ENCODE measurements at places on chromosomes 11 and 22. TPM values are rescaled to one million over a fixed set of nuclear protein-coding genes. Genes with fewer than 3 reads are reported as not detected.

IFITM10 gene
- 159 TPM for total RNA-seq

SLC25A18 gene
- not detected for total RNA-seq

PSMD13 gene
- total RNA-seq = 103 TPM

BIK gene
- total RNA-seq = not detected

IFITM1 gene
- 1.6 TPM for total RNA-seq

PGA4 gene
- total RNA-seq = not detected

TRIM6 gene
- total RNA-seq = 2.1 TPM

ARHGAP8 gene
- 0.51 TPM for total RNA-seq

SAA2 gene
- total RNA-seq = not detected

C11orf21 gene
- not detected for total RNA-seq

DNA sequence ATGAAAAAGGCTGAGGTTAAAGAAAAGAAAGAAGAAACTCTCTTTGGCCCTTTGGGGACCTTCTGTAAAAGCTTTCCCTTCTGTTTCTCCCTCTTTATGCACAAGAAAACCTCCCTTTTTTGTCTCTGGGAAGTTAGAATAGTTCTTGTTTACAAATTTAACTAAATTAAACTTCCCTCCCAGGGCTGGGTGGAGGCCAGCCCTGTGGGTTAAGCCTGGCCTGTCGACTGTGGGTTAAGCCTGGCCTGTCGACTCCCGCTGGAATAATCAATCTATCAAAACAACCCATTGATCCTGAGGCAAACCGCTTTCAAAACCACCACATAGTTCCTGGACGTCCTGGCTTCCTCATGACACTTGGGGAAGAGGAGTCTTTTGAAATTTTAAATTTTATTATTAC, 1.2 kb upstream of the DRG1 start:
- H3K27me3 ChIP-seq = no peaks in the 10 kb centered on the region
- H3K4me3 ChIP-seq = no peak overlapping the region
- H3K27ac ChIP-seq = no peak overlapping the region
- peaks cover 8% of the 10 kb centered on the region for H3K36me3 ChIP-seq
- peaks cover 20% of the 10 kb centered on the region for H3K4me1 ChIP-seq

DNA sequence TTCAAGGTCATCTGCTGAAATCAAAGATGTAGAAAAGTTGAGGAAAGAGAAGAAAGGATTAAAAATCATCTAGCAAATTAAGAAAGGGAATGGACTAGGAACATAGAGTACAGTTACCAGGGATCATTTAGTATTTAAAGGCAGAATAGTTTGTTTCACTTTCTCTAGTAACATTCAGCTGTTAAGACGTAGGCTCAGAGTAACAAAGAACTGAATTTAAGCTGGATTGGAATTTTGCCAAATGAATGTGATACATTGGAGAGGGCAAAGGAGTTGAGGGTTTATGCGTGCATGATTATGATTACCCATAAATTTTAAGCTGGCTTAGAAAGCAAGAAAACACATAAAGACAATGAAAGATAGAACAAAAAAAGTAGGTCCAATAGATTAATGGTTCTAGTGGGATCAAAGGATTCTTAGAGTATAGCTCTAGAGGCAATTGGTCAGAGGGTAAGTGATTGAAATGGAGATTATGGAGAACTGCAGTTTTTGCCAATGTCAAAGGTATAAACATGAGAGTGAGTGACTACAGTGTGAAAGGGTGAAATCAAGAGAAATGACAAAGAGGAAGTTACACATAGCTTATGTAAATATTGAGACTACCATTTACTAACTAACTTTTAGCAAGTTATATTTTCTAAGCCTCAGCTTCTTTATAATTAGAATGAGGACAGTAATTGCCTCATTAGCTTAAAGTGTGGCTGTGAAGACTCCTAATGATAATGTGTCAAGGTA, 190.0 kb downstream of the GRIA4 start:
- DNase-seq = no peak
- no peak overlapping the region for H3K4me3 ChIP-seq
- no peaks in the 10 kb centered on the region for H3K27me3 ChIP-seq
- no peaks in the 10 kb centered on the region for H3K36me3 ChIP-seq
- H3K27ac ChIP-seq = no peak overlapping the region

GRCh38 chr11:131864228-131864627, 493.8 kb downstream of the NTM start:
- H3K27ac ChIP-seq = no peak overlapping the region
- H3K4me3 ChIP-seq = no peak overlapping the region
- no peak for DNase-seq
- no peaks in the 10 kb centered on the region for H3K36me3 ChIP-seq
- H3K4me1 ChIP-seq = peaks cover 16% of the 10 kb centered on the region

DNA sequence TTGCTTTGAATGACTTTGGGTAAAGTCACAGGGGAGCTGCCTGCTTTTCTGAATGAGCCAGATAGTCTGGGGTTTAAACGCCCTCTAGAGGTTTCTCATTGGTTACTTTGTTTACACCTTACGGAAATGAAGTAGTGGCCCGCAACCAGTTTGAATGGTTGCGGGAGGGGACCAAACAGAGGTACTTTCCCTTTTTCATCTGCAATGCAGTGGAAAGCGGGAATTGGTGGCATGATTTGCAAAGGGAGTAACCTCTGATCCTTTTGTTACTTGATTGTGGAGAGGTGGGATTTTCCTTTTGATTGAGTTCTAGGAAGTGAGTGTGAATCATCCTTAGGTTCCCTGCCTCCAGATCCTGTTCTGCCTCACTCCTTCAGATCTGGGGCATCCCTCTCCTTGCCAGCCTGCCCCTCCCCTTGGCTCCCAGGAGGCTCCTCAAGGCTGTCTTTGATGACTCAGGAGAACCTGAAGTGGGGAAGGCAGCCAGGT, 15.9 kb upstream of the GLYATL1 start:
- H3K27ac ChIP-seq = no peak overlapping the region
- H3K36me3 ChIP-seq = no peaks in the 10 kb centered on the region
- H3K4me1 ChIP-seq = peaks cover 7% of the 10 kb centered on the region
- DNase-seq = no peak
- H3K4me3 ChIP-seq = no peak overlapping the region

DNA sequence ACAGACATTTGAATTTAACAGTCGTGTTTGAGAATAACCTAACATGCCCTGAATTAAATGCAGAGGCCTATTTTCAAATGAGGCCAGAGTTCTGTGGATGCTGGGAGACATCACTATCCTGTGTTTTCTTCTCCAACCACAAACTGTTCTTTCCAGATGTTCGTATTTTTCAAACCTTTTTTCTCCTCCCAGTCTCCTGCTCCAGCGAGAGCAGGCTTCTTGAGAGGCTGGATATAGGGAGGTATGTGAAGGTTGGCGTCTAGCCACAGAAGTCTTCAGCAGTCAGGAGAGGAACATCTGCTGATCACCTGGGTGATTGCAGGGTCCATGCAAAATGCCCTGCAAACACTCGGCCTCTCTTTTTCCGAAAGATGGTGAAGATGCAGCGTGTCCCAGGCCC, 126.3 kb downstream of the C11orf91 start:
- no peaks in the 10 kb centered on the region for H3K4me1 ChIP-seq
- H3K4me3 ChIP-seq = no peak overlapping the region
- H3K27ac ChIP-seq = no peak overlapping the region

DNA sequence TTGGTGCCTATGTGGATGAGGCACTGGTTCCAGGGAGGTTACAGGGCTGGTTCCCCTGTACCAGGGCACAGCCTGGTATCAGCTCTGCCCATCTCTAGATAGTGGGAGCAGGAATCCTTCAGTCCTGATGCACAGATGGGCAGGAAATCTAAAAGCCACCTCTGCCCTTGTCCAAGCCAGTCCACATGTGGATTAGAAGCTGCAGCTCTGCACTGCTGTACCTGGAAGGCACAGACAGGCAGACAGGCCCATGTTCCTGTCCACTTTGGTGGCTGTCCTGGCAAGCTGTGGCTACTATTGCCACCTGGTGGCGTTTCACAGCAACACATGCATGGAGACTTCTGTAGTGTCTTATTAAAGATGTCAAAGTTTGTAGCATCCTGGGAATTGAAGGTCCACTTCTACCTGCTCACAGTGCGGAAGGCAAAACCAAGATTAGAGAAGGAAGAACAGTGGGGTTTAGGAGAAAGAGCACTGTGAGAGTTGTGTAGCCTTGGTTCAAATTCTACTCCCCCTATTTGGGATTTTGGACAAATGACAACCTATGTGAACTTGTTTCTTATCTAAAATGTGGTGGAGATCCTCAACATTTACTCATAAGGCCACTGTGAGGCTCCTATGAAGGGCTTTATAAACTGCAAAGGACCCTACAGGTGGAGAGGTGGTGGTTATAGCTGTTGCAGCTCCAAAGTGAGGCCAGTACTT, 30.1 kb downstream of the NAV2 start:
- peaks cover 8% of the 10 kb centered on the region for H3K36me3 ChIP-seq
- H3K4me3 ChIP-seq = no peak overlapping the region
- peaks cover 10% of the 10 kb centered on the region for H3K4me1 ChIP-seq
- H3K27ac ChIP-seq = no peak overlapping the region
- no peak for DNase-seq
- H3K27me3 ChIP-seq = no peaks in the 10 kb centered on the region

DNA sequence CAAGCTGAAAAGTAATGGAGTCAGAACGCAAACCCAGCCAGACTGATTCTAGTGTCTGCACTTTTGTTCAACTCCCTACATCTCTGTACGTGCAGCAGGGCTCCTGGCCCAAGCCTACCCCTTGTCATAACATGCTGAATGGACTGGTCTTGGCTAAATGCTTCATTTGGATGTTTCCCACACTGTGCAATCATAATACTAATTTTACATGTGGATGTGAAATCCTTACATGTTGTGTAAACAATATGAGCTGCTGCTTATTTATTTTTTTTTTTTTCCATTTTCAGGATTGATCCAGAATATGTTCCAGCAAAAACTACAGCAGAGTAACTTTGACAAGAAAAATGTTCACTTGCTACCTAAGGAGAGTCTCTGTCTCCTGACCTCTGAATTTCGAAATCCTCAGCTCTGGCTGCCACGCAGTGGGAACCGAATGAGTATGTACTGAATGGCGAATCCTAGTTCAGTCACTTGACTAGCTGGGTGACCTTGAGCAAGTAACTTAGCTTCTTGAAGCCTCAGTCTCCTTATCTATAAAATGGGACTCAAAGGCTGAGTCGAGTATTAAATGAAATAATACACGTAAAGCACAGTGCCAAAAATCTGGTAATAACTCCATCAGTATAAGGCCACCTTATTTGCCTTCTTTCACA, 133.4 kb downstream of the EHF start:
- peaks cover 14% of the 10 kb centered on the region for H3K36me3 ChIP-seq
- H3K27me3 ChIP-seq = no peaks in the 10 kb centered on the region
- peaks cover 21% of the 10 kb centered on the region for H3K4me1 ChIP-seq
- H3K27ac ChIP-seq = no peak overlapping the region

DNA sequence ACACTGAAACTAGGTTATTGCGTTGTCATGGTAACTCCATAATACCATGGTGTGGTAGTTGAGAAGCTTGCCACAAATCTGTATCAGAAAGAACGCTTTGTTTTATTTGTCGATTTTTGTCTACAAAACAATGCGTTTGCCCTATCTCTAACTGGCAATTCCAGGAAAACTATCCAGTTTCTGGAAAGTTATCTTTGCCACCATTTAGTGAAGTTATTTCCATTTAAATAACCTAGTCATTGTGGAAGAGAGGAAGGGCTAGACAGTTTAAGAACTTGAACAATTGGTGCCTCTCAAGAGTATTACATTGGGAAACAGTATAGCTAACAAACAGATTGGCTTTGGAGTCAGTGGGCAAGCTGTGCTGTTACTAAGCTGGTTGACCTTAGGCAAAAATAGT, 7.9 kb downstream of the HSD17B12 start:
- no peak for DNase-seq
- H3K4me3 ChIP-seq = no peak overlapping the region
- peaks cover 34% of the 10 kb centered on the region for H3K4me1 ChIP-seq
- H3K27me3 ChIP-seq = no peaks in the 10 kb centered on the region
- H3K27ac ChIP-seq = no peak overlapping the region

- no peaks in the 10 kb centered on the region for H3K4me1 ChIP-seq
- no peaks in the 10 kb centered on the region for H3K36me3 ChIP-seq
- no peak overlapping the region for H3K27ac ChIP-seq
- no peaks in the 10 kb centered on the region for H3K27me3 ChIP-seq
- no peak for DNase-seq
Measured at GRCh38 chr11:38156495-38157146, 1558.6 kb upstream of the RAG2 start.

- peak overlapping the region; percentile 91 for H3K27ac ChIP-seq
- H3K36me3 ChIP-seq = no peaks in the 10 kb centered on the region
- no peak overlapping the region for H3K4me3 ChIP-seq
Measured at GRCh38 chr11:63663809-63664208, 7.4 kb downstream of the ATL3 start.

- no peaks in the 10 kb centered on the region for H3K27me3 ChIP-seq
- H3K27ac ChIP-seq = no peak overlapping the region
- peaks cover 3% of the 10 kb centered on the region for H3K36me3 ChIP-seq
- H3K4me1 ChIP-seq = peaks cover 18% of the 10 kb centered on the region
- DNase-seq = no peak
- H3K4me3 ChIP-seq = no peak overlapping the region
Measured at GRCh38 chr11:86753459-86753858, 46.9 kb upstream of the PRSS23 start.

- peaks cover 4% of the 10 kb centered on the region for H3K27me3 ChIP-seq
- peaks cover 7% of the 10 kb centered on the region for H3K4me1 ChIP-seq
- DNase-seq = no peak
- no peak overlapping the region for H3K27ac ChIP-seq
- no peaks in the 10 kb centered on the region for H3K36me3 ChIP-seq
Measured at GRCh38 chr11:82046778-82047177, 686.9 kb downstream of the FAM181B start.

DNA sequence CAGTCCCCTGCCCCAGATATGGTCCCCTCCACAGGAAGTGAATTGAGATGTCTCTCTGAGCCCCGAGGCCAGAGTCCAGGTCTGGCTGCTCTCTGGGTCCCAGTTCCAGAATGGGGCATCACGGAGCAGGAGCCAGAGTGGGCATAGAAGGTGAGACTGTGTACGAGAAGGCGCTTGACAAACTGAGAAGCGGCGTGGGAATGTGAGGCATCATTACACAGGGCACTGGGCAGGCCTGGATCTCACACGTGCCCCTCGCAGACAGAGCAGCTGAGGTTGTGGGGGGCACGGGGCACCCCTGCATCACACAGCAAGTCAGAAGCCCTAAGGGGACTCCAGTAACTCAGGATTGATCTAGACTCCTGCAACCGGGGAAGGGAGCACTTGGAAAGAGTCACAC, 9.2 kb downstream of the STARD10 start:
- H3K27me3 ChIP-seq = no peaks in the 10 kb centered on the region
- no peak for DNase-seq
- H3K36me3 ChIP-seq = no peaks in the 10 kb centered on the region
- no peak overlapping the region for H3K27ac ChIP-seq

GRCh38 chr11:110374921-110375320, 54.8 kb upstream of the FDX1 start:
- no peak overlapping the region for H3K27ac ChIP-seq
- DNase-seq = no peak
- peaks cover 26% of the 10 kb centered on the region for H3K4me1 ChIP-seq
- H3K4me3 ChIP-seq = no peak overlapping the region
- no peaks in the 10 kb centered on the region for H3K27me3 ChIP-seq
